Sciatic nerve (tissue), 2 donors: ENCODE measurements at places on chromosomes 16 and 17. TPM values are rescaled to one million over a fixed set of nuclear protein-coding genes. Genes with fewer than 3 reads are reported as not detected.

DNA sequence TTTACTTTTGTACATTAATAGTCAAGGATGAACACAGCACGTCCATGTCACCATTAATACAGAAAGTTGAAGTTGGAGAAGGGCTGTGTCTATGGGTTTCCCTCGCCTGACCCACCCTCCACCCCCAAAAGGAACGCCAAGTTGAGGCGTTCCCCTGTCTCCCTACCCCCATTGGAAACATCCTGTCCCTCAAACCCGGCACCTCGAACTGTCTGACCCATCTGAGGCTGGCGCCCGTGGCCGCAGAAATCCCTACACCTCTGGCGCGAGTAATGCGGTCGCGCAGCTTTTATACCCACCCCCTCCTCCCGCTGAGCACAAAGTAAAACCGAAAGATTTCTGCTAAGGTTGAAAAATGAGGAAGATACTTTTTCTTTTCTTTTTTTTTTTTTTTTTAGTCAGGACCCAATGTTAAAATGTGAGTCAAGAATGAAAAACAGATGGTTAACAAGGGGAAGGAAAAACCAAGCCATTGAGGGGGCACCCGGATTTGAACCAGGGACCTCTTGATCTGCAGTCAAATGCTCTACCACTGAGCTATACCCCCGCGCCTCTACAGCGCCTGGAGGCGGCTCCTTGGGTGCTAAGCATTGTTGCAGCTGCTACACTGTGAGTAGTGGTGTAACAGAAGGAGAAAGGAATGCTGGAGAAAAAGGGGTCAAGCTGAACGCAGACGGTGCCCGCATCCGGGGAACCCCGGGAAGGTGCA lies 887 bp upstream of the LASP1 start:
- peak; percentile 96 for DNase-seq

- no peak for DNase-seq
These were observed 10.3 kb upstream of the MED9 start for GRCh38 chr17:17466511-17466910.

The PTX4 gene
- not detected for total RNA-seq

The HP gene
- total RNA-seq: 35.4 TPM

The BAIAP3 gene
- total RNA-seq: 3.9 TPM

The LYZL6 gene
- total RNA-seq: not detected

DNA sequence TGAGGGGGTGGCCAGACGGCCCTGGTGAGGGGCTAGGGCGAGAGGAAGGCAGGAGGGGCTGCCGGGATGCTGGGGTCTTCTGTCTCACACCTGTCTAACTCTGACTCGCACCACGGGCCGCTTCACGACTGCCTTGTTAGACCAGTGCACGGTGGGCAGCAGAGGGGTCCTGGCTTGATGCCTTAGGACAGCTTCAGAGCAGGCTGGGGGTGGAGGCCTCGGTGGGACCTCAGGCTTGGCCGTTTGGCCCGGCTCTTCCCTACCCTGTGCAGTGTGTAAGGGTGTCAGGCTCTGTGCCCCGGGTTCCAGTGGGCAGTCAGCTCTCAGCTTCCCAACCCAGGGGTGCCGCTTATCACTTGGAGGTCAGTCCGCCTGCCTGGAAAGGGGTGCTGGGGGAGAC lies 100.7 kb downstream of the OR1D5 start:
- no peak for DNase-seq

- DNase-seq: no peak
These were observed 834 bp downstream of the DCXR start for GRCh38 chr17:82036634-82037091.
